Caco-2 (cell line): ENCODE measurements at places on chromosomes 6 and 20.

DNA sequence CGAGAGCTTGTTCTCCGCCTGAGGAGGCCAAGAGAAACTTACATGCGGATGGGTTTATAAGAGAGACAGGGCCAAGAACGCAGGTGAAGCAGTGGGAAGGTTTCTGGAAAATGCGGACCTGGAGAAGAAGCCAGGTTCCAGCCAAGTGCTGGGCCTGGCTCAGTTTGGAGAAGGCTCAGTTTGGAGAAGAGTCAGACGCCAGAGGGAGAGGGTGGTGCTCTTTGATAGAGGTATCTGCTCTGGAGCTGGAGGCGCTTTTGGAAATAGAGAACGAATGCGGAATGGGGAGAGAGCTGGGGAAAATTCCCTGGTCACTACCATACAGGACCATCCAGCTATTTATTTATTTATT is 753 bp downstream of the RSPH9 start:
- no peak for DNase-seq

DNA sequence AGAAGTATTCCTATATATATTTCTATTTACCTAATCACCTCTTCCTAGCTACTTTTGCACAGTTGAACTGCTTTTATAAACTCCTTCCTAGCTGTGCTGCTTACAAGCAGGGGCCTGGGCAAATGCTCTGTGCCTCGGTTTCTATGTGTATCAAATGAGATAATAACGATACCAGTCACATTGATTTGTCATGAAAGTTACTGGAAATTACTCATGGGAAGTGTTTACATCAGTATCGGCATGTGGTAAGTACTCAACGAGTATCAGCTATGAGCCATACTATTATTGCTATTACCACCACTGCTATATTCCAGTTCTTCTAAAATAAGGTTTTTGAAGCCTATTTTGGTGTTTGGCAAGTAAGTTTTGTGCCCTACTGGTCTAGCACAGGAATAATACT is 4.9 kb downstream of the LAMA4 start:
- DNase-seq: no peak

GRCh38 chr6:149084808-149085556 is 232.5 kb upstream of the TAB2 start:
- no peak for DNase-seq

GRCh38 chr6:136764517-136764993 is 27.7 kb downstream of the MAP3K5 start:
- no peak for DNase-seq

GRCh38 chr6:123529843-123530242 is 106.9 kb downstream of the TRDN start:
- no peak for DNase-seq

- DNase-seq: peak; percentile 85
Observed at GRCh38 chr20:41173161-41173721, 35.9 kb downstream of the PLCG1 start.

DNA sequence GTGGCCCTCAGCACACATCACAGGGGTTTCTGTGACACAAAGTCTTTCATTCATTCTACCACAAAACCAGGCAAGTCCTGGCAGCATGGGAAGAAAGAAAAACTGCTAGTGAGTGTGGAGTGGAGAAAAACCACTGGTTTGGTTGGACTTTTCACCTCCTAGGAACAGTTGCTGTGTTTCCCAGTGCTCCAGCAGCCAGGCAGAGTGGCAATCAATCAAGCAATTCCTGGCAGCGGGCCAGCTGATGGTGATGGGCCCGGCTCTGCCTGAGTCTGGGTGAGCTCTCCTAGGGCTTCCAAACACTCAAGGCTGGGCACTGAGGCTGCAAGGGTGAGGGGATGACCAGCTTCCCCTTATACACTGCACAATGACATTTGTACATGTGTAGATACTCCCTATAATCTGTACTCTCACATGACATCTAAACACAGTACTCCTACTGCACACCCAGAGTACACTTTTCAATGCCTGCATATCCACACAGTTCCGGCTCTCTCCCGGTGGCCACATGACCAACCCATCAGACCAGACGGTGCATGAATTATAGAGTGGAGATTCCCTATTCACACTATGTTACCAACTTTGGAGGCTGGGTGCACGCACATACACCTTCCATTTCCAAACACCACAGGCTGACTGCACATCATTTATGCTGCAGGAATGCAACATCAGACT is 156.6 kb downstream of the UNC5CL start:
- no peak for DNase-seq

- no peak for DNase-seq
Observed at GRCh38 chr20:4763723-4764510, 42.2 kb downstream of the PRND start.

DNA sequence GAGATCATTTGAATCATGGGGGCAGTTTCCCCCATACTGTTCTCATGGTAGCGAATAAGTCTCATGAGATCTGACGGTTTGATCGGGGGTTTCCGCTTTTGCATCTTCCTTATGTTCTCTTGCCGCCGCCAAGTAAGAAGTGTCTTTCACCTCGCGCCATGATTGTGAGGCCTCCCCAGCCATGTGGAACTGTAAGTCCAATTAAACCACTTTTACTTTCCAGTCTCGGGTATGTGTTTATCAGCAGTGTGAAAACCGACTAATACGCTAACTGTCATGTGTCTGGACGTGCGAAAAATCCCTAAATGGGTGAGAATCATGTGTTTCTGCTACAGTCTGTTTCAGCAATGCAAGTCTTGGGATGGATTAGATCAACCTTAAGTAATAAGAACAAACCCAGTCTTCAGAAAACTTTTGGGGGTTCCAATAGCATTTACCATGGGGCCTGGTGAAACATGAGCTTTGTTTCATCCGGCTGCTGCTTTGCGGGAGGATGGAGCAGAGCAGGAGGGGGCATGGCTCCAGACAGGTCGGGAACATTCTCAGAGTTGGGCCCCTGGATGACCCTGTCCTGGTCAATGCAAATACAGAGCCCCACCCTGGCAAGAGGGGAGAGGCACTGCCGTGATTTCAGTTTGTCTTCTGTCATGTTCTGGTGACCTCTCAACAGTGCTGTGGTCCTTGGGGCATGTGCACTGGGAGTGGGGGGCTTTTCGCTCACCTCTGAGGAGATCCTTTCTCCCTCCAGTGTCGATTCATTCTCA is 41.5 kb downstream of the CTCFL start:
- DNase-seq: no peak

DNA sequence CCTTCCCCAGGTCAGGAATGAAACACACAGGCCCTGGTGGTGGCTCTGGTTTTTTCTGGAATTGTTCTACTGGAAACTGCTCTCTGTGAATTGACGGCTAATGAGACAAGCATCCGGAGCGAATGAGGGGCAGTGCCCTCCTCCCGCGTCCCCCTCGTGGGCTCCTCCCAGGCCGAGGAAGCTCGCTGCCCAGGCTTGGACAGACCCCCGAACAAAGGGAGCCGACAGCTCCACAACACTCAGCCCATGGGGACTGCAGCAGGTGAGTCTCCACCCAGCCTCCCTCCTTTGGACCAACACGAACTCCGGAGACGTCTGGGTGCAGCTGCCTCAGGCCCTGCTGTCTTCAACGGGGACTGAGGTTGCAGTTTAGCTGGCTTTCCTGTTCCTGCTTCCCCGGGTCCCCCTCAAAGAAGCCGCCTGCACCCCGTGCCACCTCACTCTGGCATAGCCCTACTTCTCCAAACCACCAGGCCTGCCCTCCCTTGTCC is 31.3 kb upstream of the AFDN start:
- DNase-seq: no peak

GRCh38 chr20:60136645-60137401 is 178.6 kb downstream of the CDH26 start:
- DNase-seq: no peak

GRCh38 chr20:6053776-6054688 is at the start of gene LRRN4:
Gene LRRN4, minus strand, starts transcription at chr20:6054060. Its CDS starts 1,261 bp downstream, at chr20:6052799.
- DNase-seq: peak; percentile 41

DNA sequence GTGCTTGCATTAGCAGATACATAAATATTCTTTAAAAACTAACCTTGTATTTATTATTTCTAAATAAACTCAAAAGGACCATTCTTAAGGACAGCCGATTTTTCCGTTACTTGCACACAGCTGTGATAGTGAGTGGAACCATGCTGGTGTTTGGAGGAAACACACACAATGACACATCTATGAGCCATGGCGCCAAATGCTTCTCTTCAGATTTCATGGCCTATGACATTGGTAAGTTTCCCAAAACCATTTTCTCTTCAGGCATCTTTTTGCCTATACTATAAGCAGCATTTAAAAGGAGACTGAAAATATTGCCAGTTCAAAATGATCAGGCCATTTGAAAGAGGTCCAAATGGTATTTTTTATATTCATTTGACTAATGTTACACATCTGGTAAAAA is 92.3 kb downstream of the ATRN start:
- DNase-seq: no peak

DNA sequence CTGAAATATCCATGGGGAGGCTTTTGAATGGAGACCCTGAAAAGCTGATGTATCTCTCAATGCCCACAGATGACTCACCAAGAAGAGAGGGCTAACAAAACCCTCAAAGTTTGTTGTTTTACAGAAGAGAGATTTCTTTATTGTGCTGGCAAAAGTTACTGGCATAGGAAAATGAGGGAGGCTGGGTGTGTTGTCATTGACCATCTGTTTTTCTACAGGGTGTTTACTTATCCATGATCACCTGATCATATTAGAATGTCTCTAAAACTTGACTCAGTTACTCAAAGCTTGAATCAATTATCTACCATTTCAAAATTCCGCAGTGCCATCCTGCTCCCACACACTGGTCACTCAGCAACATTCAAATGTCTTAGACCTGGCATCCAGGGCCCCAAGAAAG is 9.8 kb downstream of the NCOA6 start:
- no peak for DNase-seq
